Kidney tubule cell (primary cell): ENCODE measurements at places on chromosomes 13 and 19.

DNA sequence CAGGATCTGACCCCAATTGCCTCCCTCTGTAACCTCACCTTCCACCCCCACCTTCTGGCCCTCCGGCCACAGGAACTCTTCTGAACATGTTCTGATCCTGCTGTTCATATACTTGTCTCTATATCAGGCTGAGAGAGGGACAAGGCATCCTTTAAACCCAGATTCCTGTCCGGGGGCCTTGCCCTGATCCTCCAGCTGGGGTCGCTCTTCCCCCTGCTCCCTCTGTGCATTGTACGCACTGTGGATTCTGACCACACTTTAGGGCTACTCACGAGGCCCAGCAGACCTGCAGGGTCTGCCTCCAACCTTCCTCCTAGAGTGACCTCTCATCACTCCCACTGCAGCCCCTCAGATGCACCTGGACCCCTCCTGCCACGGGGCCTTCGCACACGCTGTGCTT, 269.3 kb downstream of the UQCRFS1 start:
- DNase-seq = no peak

DNA sequence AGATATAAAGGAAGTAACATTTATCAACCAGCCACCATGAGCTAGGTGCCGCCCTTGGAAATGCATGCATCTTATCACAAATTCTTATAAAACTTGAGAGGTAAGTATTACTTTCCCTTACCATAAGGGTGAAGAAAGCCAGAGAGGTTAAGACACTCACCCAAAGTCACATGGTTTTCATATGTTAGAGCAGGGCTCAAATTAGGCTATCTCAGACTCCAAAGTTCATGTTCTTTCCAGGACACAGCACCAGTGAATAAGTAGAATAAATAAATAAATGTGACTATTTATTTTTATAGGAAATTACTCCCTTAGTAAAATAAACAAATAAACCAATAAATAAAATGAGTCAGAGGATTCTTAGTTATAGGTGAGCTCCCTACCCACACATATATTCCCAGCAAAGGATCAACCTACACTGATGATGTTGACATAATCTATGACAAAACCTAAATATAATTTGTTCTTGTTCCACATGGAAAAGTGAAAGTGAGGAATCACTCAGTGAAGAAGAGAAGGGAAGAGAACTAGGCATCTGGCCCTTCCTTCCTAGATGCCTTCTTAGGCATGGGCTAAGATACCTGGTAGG, 27.2 kb downstream of the SPRY2 start:
- no peak for DNase-seq

GRCh38 chr19:917323-918151, at the start of gene KISS1R:
TSS of gene KISS1R (plus strand) at chr19:917333. CDS start at chr19:917503, 170 bp downstream.
- peak; percentile 40 for DNase-seq

DNA sequence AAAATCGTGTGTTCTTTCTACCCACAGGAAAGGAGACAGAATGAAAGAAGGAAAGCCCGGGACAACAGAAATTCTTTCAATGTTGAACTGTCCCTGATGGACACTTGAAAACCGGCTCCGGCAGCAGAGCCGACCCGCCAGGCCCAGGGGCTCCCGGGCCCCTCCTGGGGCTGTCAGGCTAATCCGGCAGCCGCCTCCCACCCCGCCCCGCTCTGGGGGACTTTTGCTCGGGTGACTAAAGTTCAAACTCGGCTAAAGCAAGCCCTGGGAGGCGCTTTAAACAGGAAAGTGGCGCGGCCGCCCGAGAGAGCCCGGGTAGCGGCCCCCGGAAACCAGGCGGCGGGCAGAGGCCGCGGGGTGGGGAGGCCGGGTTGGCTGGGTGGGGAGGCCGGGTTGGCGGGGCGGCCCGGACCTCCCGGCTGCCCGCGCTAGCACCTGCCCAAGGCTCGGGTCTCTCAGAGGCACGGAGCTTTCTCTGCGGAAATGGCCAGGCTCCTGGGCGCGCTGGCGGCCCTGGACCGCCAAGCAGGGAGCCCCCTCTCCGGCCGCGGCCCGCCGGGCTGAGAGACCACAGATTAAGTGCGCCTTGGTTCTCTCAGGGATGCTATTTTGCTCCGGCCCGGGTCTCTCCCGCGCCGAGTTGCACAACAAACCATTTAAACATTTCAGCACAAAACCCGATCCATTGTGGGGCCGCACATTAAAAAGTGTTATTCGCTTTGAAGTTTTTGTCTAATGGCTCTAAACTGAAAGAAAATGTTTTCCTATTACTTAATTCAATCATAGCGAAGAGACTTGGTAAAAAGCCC, 2.6 kb upstream of the GSX1 start:
- DNase-seq = no peak

DNA sequence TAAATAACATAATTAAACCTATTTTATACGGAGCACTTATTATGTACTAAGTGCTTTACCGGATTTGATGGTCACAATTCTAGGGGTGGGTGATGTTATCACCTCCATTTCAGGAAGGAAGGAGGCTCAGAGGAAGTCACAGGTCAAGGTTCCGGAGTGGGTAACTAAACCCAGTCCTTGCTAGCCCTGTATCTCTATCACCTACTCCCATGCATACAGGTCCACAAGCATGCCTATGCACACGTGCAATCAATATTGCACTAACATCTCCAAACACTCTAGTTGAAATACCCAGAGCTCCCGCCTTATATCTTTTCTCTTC, 17.8 kb upstream of the FOSB start:
- no peak for DNase-seq

- DNase-seq = no peak
Measured at GRCh38 chr13:91052876-91053275, 294.6 kb upstream of the MIR17HG start.

- peak; percentile 19 for DNase-seq
Measured at GRCh38 chr13:46530084-46530935, 22.7 kb upstream of the LRCH1 start.

DNA sequence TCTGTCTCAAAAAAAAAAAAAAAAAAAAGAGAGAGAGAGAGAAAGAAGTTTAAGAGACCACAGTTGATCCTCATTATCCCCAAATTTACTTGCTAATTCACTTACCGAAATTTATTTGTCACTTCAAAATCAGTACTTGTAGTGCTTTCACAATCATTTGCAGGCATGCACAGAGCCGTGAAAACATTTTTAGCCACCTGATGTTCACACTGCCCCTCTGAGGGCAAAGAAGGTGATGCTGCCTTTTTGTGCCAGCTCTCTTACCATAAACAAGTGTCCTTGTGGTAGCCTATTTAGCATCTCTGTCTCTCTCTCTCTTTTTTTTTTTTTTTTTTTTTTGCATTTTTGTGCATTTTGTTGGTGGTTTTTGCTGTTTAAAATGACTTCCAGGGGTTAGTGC, 24.1 kb upstream of the CASP14 start:
- no peak for DNase-seq

GRCh38 chr13:95357875-95358274, 56.6 kb upstream of the ABCC4 start:
- no peak for DNase-seq

GRCh38 chr19:35249146-35249847, 495 bp downstream of the LSR start:
- peak; percentile 46 for DNase-seq

- DNase-seq = no peak
Measured at GRCh38 chr19:3538965-3539755, at the start of gene TEKTIP1. TSS of gene TEKTIP1 (plus strand) at chr19:3539174. CDS start at chr19:3539178, 4 bp downstream.

DNA sequence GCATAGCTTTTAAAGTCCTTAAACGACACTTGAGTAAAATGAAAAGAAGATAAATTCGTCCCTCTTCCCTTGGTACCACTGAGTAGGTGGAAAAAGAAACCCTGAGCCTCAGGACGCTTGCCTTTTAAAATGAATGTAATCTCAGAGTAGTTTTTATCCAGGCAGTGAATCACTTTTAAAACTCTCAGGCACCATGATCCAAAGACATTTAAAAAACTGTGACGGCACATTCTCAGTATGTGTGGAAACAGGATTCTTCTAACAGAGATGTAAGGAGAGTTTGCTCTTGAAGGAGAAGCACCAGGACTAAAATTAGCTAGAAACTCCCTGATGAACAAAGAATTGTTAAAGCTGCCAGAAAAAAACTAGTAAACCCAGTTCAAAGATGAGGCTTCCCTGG, 105.7 kb upstream of the SLC15A1 start:
- DNase-seq = no peak

GRCh38 chr13:104270731-104271130, 1204.5 kb upstream of the SLC10A2 start:
- no peak for DNase-seq

DNA sequence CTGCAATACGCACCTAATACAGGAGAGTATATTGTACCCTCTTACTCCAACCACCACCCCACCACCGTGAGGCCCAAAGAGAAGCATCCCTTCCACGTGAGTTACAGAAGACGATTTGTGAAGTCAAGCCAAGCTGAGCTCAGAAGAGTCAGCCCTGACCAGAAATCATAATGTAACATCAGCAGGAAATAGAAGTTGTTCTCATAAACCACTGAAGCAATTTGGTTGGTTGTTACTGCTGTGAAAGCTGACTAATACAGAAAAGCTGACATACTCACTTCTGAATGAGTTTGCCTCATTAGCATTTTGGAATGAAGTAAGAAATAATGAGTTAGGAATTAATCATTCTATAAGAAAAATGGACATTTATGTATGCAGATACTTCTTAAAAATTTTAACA, 749.4 kb upstream of the SLC10A2 start:
- DNase-seq = peak; percentile 57

- DNase-seq = no peak
Measured at GRCh38 chr13:20550799-20551198, 16.2 kb upstream of the IFT88 start.

DNA sequence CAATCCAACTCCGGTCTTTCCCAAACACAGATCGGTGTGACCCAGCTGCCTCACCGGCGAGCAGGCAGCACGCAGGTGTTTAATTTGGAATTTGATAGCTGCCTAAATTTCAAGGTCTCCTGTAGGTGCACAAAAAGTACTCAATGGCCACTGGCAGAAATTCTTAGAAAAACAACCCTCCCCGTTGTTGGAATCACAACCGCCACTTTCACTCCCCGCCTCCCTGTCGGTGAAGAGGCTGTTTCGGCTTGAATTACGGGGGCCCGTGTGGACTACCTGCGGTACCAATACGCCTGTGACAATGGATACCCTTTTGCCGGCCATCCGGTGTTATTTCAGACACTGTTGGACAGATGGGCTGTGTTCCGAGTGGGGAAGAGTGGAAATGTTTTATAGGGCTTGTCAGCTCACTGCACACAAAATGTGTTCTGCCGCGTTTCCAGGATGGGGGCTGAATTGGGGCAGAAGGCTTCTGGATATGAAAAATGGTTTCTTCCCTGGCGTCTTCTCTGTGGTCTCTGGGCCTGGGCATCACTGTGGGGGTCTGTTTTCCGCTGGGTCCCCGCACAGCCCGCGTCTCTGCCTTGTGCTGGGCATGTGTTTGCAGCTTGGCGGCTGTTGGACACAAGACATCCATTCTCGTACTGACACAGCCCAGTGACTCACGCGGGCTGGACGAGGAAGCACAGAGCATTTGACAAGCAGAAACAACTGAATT, 45.4 kb downstream of the ZIC5 start:
- peak; percentile 70 for DNase-seq

DNA sequence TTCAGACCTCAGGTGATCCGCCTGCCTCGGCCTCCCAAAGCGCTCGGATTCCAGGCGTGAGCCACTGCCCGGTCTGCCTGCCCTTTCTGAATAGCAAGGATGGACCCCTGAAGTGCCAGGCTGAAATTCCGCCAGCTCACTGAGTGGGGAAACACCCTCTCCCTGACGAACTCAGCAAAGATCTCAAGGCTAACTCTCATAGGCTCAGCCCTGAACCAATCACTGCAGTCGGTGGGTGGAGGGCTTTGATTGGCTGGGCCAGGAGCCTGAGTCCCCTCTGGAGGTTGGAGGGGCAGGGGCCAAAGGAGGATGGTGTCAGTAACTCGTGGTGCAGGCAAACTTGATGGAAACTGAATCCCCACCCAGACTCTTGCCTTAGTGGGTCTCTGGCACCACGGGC, 11.2 kb upstream of the COMP start:
- DNase-seq = no peak

DNA sequence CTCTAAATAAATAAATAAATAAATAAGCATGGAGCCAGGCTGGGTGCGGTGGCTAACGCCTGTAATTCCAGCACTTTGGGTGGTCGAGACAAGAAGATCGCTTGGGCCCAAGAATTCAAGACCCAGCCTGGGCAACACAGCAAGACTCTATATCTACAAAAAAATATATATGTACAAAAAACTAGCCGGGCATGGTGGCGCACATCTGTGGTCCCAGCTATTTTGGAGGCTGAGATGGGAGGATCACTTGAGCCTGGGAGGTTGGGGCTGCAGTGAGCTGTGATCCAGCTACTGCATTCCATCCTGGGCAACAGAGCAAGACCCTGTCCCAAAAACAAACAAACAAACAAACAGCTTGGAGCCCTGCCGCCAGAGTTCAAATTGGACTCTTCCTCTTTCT, 2.7 kb downstream of the ACTMAP start:
- DNase-seq = no peak

GRCh38 chr13:28140433-28141125, 2.2 kb downstream of the PAN3 start:
- DNase-seq = peak; percentile 84

DNA sequence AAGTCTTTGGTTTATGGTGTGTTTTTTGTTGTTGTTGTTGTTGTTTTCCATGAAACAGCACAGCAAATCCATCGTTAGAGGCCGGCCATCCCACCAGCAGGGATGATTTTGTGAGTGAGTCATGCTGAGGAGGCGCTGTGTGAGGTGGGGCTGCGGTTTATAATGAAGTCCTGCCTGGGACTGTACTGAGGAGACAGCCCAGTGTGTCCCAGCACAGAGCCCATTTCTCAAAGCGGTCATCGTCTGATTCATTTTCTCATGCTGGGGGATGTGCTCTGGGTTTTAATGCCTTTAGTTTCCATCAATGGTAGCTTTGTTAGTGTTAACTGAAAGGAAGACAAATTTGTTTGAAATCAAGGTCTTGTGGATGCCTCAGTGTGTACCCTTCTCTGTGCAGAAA, 129.3 kb upstream of the SERP2 start:
- no peak for DNase-seq

DNA sequence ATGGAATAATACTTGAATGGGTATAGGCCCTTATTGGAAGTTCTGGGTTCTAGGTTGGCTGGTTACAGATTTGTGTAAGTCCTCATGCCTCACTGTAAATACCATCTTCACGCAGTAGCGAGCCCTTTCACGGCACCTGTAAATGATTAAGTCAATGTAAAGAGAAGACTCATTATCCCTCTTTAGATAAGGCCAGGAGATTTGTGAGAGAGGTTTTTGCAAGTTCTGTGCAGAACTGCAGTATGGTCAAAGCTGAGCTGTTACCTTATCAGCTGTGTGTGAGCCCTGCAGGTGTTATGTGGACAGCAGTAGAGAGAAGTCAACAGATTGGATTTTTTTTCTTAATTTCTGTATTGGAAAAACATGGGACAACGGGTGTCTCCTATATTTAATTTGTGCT, 141.6 kb downstream of the SHISA2 start:
- no peak for DNase-seq

DNA sequence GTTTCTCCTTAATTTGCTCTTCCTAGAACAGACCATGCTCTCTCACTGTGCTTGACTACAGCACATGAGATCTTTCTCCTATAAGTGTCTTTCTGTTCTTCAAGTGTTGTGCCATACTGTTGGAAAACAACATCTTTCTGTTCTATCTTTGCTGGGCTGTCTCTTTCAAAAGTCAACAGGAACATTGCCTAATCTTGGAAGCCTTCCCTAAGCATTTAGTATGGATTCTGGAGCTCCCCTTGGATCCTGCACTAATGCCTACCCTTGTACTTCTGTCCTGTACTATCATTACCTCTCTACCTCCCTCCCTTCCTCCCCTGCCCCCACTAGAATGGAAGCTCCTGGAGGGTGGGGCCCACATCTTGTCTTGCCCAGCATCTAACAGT, 26.8 kb downstream of the STARD13 start:
- no peak for DNase-seq
